ENCODE measurements at places on chromosomes 3 and 15.

DNA sequence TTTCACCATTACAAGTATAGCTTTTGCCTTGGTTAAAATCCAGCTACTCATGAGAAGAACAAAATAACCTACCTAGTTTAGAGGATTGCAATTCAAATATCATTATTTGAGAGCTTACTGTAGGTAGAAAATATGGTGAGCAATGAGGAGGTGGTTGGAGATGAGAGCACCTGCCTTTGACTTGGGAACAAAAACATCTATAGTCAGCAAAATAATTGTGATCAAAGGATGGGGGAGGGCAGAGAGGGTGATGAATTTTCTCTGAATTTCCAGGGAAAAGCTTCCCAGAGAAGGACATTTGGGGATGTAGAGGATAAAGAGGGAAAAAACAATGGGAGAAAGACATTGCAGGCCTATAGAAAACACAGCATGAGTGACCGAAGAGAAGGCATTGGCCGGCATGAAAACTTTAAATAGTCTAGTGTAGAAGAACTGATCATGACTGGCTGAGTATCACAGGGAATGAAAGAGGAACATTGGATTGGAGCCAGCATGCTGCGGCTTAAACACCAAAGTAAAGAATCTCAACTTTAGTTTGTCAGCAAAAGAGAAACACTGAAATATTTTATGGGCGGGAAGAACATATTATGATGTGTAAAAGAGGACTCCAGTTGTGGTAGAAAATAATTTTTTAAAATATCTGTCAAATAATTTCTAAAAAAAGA, 581.3 kb downstream of the UNC13C start:
- DNase-seq = no peak

DNA sequence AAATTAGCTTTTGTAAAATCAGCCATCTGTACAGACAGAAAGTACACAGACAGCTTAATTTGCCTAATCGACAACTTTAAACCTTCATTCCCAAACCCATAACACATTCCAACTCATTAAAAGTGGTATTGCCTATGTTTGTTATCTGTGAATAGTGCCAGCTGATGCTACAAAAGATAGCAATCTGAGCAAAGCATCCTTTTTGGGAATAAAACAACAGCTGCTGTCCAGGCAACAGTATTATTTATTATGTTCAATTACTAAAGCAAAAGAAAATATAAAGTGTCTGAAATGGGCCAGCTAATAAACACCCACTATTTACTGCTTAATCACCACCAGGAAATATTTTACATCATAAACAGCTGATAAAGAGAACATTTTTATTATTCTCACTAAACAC, 134.8 kb upstream of the ABI3BP start:
- peak; percentile 81 for DNase-seq

DNA sequence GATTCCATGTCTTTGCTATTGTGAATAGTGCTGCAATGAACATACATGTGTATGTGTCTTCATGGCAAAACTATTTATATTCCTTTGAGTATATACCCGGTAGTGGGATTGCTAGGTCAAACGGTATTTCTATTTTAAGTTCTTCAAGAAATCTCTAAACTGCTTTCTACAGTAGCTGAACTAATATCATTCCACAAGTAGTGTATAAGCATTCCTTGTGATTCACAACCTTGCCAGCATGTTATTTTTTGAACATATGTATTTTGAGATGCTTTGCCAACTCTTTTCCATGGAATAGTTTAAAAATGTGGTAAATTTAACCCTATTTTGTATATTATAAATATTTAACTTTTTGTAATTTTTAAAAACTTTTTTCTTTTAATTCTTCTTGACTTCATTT, 592.7 kb upstream of the NAALADL2 start:
- no peak for DNase-seq

DNA sequence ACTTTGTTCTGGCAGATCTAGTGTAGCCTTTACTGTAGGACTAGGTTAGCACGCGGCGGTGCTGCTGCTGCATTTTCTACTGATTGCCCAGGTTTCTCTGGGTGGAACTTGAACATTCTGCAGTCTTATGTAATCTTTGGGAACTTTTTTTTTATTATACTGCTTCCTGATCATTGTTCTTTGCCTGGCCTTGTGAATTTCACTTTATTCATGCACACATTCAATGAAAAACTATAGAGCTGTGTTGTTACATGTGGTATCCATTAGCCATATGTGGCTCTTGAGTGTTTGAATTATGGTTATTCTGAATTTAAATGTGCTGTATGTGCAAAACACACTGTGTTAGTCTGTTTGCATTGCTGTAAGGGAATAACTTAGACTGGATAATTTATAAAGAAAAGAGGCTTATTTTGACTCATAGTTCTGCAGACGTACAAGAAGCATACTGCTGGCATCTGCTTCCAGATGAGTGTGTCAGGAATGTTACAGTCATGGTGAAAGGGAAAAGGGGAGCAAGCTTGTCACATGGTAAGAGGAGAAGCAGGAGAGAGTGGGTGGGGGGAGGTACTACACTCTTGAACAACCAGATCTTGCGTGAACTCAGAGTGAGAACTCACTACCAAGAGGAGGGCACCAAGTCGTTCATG, 26.5 kb downstream of the MEF2A start:
- peak; percentile 12 for DNase-seq

- no peak for DNase-seq
Measured at GRCh38 chr3:148307443-148307843, 390.3 kb upstream of the AGTR1 start.

- DNase-seq = no peak
Measured at GRCh38 chr15:68550004-68550403, 28.8 kb upstream of the CORO2B start.

Measured in dermis microvascular lymphatic vessel endothelial cell (primary cell).